ENCODE measurements at places on chromosomes 4 and X.

GRCh38 chr4:112523008-112523721 lies 7.2 kb upstream of the NEUROG2 start:
- no peak for DNase-seq

- no peak for DNase-seq
These were observed 3.4 kb downstream of the NKRF start for GRCh38 chrX:119602701-119603255.

DNA sequence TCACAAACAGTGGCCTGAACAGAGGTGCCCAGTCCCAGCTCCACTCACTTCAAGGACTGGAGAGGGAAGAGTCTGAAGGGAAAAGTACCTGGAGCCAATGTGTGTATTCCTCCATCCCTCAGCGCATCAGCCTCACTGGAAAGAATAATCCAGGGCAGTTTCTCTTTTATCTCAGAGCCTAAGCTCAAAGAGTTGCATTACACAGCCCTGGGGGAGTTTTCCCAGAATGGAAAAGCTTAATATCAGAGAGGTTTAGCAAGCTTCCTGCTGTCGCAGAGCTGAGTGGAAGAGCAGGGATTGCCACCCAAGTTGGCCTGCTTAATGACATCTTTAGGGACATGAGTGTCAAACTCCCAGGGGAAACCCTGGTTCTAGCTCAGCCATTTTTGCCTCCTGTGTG lies 80.4 kb upstream of the MSX1 start:
- DNase-seq = no peak

- no peak for DNase-seq
These were observed 40.7 kb downstream of the CDS1 start for GRCh38 chr4:84623661-84624060.

DNA sequence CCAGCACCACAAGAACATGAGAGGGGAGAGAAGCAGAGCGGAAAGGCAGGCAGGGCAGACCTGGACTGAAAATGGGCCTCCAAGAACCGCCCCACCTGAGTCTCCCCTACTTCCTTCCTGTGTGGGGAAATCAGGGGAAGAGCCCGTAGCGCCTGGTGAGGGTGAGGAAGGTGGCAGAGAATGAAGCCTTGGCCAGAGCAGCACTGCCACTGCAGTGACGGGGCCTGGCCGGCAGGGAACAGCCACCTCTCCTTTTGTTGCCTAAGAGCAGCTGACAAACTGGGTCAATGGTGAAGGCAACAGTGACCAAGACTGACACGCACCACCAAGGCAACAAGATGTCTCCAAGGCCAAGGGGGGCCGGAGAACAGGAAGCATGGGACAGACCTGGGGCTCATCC lies 58.4 kb upstream of the CBR4 start:
- no peak for DNase-seq

DNA sequence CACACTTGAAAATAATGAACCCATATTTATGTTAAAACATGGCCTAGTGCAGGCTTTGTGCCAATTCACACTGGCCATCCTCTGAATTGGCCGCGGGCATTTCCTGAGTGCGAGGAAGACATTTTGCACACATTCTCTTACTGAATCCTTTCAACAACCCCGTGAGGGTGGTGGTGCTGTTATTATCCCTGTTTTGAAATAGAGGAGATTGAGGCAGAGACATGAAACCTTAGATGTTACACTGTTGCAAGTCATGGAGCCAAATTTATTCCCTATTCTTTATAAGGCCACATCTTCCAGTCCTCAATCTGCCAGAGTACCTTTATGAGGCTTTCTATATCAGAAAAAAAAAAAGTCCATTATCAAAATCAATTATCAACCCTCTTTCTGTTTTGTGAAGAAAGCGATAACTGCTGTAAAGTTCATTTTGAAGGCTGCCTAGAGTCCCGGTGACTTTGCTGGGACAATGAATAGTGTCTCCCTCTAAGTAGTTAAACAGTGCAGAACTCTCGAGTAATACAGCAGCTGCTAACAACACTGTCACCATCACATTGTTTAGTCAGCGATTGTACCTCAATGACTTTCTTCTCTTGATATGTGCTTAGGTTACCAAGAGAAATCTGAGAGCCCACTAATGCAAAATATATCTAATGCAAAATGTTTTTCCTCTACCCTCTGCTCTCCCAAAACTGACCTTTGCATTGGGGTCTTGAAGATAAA lies 242.3 kb upstream of the PPARGC1A start:
- DNase-seq = no peak

Data from tibial artery (tissue), 4 donors.